ENCODE measurements at places on chromosomes 7 and 10.
A peak's percentile ranks its signal among the peaks of the same experiment; 100 is the strongest.

DNA sequence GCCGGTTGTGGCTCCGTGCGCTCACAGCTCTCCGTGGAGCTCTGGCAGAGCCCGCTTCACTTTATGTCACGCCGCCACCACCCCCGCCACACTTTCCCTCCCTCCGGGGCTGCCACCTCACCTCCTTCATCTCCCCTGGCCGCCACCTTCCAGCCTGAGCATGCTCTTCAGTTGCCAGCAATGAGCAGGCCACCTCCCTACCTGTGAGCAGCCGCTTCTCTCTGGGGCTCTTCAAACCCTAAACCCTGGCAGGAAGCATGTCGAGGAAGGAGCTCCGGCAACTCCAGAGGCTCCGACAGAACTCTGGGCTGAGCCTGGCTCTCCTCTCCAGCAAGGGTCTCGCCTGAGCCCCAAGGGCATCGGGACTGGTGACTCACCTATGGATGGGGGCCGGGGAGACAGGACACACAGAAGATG lies 36.7 kb downstream of the GBX1 start:
- no peak for DNase-seq

DNA sequence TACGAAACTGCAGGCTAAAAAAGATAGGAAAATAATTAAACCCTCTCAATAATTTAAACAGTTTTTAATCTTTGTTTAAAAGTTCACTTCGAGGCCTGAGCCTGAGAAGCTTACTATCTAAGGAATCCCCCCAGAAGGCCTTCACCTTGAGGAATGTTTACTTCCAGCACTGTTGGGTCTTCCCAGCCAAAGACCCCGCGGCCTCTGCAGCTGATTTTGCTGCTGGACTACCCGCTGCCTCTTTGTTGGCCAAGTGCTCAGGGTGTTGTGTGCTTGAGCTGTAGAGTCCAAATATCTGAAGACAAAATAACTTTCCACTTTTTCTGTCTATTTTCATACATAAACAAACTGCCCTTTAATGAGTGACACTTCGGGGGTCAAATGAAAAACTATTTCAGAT lies 292.7 kb downstream of the GLRX3 start:
- no peak for DNase-seq

- no peak for DNase-seq
Measured at GRCh38 chr7:121313793-121314676, 14.8 kb upstream of the WNT16 start.

DNA sequence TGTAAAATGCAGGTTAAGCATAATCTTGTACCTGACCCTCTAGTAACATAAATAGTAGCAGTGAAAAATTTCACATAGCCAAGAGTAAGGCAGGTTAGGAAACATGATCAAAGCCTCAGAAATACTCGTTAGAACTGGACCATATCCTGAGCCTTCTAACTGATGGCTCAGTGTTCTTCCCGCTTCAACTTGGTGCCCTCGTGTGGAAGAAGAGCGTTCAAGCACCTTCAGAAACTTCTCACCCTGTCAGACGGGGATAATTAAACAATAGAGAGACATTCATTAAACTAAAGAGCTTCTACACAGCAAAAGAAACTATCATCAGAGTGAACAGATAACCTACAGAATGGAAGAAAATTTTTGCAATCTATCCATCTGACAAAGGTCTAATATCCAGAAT lies 124.5 kb downstream of the MYOF start:
- no peak for DNase-seq

DNA sequence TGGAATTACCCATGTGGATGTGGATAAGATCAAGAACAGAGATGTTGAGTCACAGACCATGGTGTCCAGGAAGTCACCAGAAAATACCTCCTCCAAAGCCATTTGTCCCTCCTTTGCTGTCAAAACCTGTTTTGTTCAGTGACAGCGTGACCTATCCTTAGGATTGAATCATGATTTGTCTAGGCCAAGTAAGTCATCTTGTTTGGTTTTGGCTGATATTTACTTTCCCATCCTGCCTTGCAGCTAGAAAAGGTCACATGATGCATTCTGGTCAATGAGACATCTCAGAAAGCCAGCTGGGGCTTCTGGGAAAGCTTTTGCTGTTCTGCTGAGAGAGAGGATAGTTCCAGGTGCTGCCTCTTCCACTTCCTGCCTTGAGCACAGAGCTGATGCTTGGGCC lies 225.3 kb upstream of the ZMIZ1 start:
- no peak for DNase-seq

GRCh38 chr7:141208539-141208938 lies 134.7 kb downstream of the TMEM178B start:
- no peak for DNase-seq

DNA sequence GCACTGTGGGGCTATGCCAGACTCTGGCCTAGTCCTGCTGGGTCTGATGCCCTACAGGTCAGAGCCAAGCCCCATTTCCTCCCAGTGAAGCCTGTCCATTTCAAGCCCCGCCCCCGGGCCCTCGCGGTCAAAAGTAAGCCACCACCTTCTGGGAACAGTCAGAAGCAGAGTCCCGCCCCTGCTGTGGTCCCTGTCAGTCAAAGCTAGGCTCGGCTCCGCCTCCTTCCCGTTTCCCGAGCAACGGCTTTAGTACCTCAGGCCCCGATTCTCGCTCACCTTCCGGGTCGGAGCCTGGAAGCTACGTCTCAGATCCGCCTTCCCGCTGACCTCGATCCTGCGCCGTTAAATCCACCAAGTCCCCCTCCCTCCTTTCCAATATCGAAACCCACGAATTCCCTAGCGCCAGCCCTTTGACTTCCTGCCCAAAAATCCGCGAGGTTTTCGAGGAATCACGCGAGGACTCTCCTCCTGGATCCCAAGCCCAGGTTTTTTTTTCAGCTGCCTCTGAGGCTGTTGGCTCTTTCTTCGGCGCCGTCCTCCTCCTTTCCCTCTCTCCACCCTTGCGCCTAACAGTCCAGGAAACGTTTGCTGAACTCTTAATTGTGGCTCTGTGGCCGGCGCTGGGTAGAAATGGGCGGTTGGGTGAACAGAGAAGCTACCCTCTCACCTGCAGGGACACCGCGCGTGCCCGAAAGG lies 11.8 kb downstream of the SFXN3 start:
- DNase-seq: peak; percentile 98

- DNase-seq: no peak
Measured at GRCh38 chr7:42753811-42754363, 158.0 kb downstream of the C7orf25 start.

DNA sequence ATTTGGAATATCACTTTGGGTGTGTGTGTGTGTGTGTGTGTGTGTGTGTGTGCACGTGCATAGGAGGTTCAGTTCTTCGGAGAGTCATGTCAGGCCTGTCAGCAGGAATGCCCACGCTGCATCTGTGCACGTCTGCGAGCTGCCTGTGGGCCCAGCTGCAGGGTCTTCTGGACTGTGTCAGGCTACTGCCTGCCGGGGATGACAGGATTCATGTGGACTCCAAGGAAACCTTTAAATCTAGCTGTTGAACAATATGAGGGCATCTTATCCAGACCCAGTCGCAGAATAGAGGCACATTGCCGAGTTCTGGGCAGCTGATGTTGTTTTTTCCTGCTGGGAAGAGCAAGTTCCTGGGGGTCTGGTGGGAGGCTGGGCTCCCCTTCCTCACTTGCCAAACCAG lies 19.0 kb downstream of the AQP1 start:
- no peak for DNase-seq

- no peak for DNase-seq
Measured at GRCh38 chr10:90125456-90126255, 424.3 kb downstream of the KIF20B start.

DNA sequence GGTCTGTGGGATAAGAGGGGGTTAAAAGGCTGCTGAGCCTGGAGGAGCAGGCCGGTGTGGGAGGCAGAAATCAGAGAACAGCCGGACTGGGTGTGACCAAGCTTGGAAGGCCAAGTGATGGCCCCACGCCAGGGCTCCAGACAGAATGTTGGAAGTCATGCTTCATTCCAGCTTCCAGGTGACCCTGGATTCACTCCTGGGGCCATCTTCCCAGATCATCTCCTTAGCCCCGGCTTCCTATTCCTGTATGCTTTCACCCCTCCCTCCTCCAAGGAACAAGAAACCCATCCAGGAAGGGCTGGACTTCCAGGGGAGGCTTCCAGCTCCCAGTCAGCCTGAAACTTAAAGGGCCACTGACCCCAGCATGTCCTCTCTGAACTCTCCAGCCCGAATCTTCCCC lies 1.0 kb downstream of the INMT start:
- no peak for DNase-seq

- no peak for DNase-seq
Measured at GRCh38 chr10:1294748-1295147, 238.6 kb downstream of the WDR37 start.

DNA sequence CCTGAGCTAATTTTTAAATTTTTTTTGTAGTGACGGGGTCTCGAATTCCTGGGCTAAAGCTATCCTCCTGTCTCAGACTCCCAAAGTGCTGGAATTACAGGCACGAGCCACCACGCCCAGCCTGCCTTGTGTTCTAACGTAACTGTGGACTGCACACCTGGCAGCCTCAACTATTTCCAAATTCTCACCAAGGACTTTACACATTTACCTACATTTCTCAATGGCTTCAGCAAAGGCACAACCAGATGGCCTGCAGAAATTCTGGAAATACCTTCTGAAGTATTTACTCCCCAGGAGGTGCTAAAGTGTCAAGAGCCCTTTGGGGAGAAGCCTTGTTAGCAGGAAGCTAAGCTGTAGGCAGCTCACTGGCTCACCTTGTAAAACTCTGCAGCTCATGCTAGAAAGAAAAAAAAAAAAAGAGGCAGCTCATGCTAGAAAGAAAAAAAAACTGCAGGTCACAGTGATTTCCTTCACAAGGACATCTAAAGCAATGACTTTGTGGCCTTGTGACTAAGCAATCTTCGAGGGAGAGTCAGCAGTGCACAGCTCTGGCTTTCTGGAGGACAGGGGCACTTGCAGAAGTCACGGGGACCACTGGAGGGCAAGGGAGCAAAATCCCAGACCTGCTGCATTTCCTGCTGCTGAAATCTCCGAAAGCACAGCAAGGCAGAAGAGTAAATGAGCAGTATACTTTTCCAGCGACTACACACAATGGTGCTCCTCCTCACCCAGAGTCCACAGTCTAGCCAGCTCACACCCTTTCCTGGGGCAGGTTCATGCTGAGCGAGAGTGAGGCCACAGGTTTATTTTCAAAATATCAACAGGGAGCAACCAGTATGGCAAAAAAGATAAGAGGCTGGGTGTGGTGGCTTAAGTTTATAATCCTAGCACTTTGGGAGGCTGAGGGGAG lies 40.4 kb downstream of the BAIAP2L1 start:
- peak; percentile 51 for DNase-seq

DNA sequence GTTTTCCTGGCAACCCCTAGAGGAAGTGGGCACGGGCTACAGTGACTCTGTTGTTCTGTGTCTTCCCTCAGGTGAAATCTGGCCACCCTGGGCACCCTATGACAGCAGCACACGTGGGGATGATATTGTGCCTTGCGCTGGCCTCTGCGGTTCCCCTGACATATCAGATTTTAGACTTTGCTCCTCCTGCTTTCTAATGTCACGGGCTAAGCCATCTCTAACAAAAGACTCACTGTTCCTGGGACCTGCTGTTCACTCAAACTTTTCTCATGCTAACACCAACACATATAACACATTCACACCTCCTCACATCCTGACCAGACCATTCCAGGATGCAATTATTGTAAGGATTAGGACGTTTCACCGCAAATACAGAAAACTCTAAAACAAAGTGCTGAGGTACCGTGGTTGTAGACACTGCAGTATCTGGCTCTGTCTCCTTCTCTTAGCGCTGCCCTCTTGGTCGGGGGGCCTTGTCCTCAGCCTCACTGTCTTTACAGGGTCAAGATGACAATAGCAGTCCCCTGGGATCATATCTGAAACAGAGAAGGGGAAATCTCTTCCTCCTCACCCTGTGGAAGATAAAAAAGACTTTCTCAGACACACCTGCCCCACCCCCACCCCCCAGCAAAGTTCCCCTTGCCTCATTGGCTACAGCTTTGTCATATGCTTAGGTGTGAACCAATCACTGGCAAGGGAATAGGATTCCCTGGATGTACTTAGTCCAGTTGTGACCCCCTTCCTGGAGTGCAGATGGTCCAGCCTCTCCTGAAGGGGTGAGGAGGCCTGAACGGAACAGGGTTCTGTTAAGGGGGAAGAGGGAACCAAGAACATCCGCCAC lies 14.1 kb downstream of the CHN2 start:
- DNase-seq: no peak

- DNase-seq: no peak
Measured at GRCh38 chr7:48904975-48905374, 19.4 kb upstream of the CDC14C start.

DNA sequence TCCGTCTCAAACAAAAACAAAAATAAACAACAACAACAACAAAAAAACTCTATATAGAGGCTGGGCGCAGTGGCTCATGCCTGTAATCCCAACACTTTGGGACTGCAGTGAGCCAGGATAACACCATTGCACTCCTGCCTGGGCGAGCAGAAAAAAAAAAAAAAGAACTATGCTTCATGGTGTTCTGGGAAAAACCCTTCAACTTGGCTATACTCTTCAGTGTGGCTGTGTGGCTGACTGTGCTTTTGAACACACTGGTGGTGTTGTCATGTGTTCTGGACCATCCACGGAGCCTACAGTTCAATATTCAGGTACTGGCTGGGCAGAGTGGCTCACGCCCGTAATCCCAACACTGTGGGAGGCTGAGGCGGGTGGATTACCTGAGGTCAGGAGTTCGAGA lies 26.5 kb downstream of the SNX8 start:
- DNase-seq: no peak

- peak; percentile 88 for DNase-seq
Measured at GRCh38 chr10:71727105-71727737, 7.6 kb upstream of the C10orf105 start.

- no peak for DNase-seq
Measured at GRCh38 chr10:37434091-37434490, 308.7 kb downstream of the ANKRD30A start.

- no peak for DNase-seq
Measured at GRCh38 chr7:71470830-71471229, 338.9 kb downstream of the GALNT17 start.

- no peak for DNase-seq
Measured at GRCh38 chr10:8487346-8487745, 432.9 kb downstream of the GATA3 start.

DNA sequence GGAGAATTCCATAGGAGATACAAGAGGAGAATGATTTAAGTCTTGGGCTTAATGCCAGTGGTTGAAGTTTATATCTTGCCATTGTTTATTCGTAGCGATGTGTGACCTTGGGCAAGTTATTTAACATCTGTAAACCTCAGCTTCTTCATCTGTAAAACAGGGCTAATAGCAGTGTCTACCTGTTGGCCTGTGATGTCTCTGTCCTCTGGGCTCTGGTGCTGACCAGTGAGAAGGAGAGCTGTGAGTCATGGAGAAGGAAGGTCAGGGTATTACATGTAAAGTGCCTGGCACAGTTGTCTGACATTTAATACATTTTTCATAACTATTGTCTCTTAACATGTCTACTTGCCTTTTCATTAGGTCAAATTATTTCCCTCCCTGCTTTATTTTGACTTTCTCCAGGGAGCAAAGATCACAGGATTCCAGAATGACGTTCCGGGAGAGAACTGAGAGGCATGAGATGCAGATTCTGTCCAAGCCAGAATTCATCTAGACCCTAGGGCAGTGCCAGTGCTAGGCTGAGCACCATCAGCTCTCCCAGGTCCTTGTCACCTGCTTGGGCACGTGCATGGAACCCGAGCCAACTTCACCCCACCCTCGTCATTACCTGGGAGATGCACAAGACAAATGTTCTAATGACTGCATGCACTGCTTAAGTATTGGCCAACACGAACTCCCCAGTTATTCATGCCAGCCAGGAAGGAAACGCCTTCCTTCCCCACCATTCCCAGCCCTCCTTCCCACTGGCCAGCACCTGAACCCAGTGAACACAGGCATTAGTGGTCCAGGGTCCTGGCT lies 187.9 kb downstream of the DPY19L1 start:
- DNase-seq: no peak

- DNase-seq: no peak
Measured at GRCh38 chr7:53218730-53219504, 183.5 kb downstream of the POM121L12 start.

GRCh38 chr7:13151978-13152377 lies 464.5 kb downstream of the ARL4A start:
- no peak for DNase-seq
